ENCODE measurements at places on chromosomes 3 and 15.

GRCh38 chr15:39317225-39317624 is 263.7 kb upstream of the THBS1 start:
- DNase-seq: no peak

GRCh38 chr15:41773332-41773728 is 954 bp upstream of the MAPKBP1 start:
- no peak for DNase-seq

DNA sequence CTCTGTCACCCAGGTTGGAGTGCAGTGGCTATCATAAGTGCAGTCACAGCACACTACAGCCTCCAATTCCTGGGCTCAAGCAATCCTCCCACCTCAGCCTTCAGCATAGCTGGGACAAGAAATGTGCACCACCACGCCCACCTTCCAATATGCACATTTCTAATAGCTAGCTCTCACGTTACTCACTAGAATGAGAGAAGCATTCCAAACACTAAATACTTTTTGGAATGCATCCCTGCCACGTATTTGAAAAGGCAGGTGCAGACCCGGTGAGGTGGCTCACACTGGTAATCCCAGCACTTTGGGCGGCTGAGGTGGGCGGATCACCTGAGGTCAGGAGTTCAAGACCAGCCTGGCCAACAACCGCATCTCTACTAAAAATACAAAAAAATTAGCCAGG is 7.6 kb upstream of the TCF12 start:
- no peak for DNase-seq

- no peak for DNase-seq
Observed at GRCh38 chr3:126355777-126356372, 1.3 kb downstream of the KLF15 start.

- no peak for DNase-seq
Observed at GRCh38 chr3:16715281-16715680, 110.1 kb upstream of the DAZL start.

- no peak for DNase-seq
Observed at GRCh38 chr3:101117465-101117864, 124.2 kb upstream of the ABI3BP start.

- DNase-seq: no peak
Observed at GRCh38 chr3:112463250-112463649, 36.0 kb downstream of the BTLA start.

DNA sequence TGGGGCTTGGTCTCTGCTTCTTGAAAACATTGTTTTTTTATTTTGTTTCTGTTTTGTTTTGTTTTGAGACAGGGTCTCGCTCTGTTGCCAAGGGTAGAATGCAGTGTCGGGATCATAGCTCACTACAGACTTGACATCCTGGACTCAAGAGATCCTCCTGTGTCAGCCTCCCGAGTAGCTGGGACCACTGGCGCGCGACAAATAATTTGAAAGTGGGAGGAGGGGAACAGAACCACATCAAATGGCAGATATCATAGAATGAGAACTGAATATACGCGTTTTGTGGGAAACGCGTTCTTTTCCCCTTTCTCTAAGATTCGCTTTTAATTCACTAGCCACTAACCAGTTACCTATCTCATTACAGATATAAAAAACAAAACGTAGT is 641 bp upstream of the VPS13C start:
- DNase-seq: no peak

- DNase-seq: no peak
Observed at GRCh38 chr3:124881976-124882697, 5.0 kb downstream of the ITGB5 start.

DNA sequence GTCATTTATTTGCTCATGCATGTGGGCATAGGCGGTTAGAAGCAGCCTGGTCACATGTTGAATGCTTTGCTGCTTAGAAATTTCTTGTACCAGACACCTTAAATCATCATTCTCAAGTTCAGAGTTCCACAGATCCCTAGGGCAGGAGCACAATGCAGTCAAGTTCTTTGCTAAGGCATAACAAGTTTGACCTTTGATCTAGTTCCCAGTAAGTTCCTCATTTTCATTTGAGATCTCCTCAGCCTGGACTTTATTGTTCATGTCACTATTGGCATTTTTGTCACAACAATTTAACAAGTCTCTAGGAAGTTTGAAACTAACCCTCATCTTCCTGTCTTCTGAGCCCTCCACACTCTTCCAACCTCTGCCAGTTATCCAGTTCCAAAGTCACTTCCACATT is 22.8 kb downstream of the HGD start:
- no peak for DNase-seq

DNA sequence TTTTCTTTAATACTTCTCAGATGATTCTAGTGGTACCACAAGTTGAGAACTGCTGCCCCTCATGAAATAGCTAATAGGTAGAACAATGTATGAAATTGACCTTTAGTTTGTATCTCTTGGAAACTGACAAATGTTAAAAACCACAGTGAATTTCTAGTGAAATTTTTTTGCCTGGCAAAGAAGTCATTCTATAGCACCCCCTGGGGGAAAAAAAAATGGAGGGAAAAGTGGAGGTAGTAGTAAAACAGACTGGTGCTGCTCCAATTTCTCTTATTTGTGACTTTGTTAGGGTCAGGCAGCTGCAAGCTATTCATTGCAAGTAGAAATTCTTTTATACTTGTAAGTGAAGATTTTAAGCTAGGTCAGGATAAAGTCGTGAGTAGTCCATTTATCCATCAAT is 605.0 kb downstream of the NLGN1 start:
- no peak for DNase-seq

DNA sequence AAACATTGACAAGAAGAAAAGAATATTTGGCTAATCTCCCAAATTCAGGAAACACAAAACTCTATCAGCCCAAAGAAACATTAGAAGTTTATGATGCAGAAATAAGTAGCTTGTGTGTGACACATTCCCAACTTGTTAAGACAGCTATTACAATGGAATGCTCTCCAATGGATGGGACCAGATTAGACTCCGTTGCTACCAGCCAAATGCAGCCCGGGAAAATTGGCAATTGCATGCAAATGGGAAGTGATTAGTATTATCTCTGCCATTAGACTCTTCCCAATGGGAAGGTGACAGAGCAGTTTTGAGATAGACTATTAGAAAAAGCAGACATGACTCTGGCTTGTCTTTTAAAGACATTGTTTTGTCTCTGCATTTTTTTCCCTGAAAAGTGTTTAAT is 37.4 kb upstream of the KCNMB2 start:
- DNase-seq: no peak

- no peak for DNase-seq
Observed at GRCh38 chr3:12624056-12624455, 39.9 kb downstream of the RAF1 start.

GRCh38 chr3:48241796-48242455 is 1.0 kb downstream of the ZNF589 start:
- DNase-seq: no peak

- DNase-seq: no peak
Observed at GRCh38 chr15:68508485-68509189, 70.2 kb upstream of the CORO2B start.

- no peak for DNase-seq
Observed at GRCh38 chr3:15467227-15468181, 40.1 kb downstream of the EAF1 start.

DNA sequence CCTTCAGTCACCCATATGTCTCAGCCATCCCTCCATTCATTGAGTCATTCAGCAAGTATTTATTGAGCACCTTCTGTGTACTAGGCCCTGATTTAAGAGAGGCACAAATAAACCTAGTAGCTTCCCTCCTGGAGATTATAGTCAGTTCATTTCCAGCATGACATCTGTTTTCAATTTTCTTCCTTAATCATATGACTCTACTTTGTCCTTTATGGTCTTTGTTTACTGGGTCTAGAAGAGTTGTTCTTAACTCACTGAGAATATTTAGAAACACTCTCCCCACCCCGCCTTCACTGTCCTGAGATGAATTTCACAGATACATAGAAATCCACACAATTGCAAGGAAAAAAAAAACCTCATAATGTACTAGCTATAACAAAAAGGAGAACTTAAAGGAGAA is 44.8 kb upstream of the ADAMTS9 start:
- DNase-seq: no peak

DNA sequence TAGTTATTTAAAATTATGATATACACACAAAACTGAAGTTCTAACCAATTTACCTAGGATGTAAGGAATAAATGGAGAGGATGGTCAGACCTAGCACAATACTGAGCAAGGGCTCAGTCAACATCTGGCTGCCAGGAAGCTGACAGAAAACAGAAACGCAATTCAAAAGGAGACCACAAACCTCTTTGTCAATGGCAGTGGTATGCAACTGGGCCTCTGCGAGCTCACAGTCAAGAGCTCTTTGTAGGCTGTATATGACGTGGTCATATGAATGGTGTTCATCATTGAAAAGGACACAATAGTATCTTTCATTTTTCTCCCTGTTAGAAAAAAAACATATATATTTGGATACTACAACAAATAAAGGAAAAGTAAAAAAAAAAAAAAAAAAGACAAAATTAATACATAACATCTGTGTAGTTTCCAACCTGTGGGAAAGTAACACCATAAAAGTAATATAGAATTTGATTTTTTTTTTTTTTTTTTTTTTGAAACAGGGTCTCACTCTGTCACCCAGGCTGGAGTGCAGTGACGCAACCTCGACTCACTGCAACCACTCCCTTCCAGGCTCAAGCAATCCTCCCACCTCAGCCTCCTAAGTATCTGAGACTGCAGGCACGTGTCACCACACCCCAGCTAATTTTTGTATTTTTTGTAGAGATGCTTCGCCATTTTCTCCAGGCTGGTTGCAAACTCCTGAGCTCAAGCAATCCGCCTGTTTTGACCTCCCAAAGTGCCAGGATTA is 37.9 kb downstream of the UBR1 start:
- DNase-seq: no peak

DNA sequence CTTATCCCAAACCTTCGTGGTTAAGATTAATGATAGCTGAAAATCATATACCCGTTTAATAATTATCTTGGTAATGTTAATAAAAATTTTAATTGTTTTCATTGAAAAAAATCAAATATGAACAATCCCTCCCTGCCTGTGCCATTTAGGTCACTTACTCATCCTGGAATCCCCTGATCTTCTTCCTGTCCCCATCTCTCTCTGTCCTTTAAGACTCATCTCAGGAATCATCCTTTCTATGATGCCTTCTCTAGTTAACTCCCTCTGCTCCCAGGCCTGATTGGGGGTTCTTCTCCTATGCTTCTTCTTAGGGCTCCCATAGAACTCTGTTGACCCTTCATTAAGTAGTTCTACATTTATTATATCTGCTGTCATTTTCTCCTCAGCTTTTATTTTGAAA is 91.6 kb downstream of the MBNL1 start:
- no peak for DNase-seq

DNA sequence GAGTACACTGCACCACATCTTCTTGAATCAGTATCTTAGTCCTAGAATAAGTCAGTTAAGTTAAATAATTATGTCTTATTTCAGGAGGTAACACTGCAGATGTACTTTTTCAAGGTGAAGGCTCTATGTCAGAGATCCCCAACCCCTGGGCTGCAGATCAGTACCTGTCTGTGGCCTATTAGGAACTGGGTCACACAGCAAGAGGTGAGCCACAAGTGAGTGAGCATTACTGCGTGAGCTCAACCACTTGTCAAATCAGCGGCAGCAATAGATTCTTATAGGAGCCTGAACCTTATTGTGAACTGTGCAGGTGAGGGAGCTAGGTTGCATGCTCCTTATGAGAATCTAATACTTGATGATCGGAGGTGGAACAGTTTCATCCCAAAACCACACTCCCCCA is 851.9 kb upstream of the ALCAM start:
- DNase-seq: no peak

- no peak for DNase-seq
Observed at GRCh38 chr3:113211330-113212149, at the start of gene BOC. TSS of gene BOC (plus strand) at chr3:113211557. CDS start at chr3:113249803, 38,246 bp downstream.

DNA sequence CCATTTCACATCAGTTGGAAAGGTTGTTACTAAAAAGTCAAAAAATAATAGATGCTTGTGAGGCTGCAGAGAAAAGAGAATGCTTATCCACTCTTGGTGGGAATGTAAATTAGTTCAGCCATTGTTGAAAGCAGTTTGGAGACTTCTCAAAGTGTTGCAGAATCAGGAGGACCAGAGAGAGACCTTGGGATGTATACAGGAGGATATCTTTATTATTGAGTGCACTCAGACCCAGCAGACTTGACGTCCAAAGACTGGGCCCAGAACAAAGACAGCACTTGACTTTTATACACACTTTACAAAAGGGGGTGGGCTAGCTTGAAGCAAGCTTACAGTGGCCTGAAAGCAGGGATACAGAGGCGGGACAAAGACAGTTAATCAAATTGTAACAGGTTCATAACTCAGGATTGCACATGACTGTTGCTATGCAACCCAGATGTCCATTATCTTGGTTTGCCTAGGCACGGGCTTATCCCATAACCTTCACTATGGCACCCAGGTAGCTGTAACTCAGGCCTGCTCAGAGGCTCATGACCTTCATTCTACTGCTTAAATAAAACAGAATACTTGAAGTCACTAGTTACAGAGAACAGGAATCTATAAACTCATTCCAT is 127.7 kb downstream of the SPATA16 start:
- DNase-seq: no peak

DNA sequence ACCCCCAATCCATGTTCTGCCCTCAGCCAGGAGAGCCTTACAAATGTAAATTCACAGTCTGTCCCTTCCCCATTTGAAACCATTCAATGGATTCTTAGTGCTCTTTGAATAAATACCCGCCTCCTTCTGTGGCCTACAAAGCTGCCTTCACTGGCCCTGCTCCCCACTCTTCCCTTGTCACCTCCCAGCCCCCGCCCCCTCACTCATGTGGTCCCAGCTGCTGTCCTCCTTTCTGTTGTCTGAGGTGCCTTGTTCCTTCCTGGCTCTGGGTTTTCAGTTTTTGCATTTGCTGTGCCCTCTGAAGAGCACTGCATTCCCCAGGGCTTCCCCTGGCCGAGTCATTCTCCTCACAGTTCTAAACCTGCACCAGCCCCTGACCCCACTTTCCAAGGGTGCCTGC is 3.2 kb downstream of the EFCAB12 start:
- DNase-seq: no peak

DNA sequence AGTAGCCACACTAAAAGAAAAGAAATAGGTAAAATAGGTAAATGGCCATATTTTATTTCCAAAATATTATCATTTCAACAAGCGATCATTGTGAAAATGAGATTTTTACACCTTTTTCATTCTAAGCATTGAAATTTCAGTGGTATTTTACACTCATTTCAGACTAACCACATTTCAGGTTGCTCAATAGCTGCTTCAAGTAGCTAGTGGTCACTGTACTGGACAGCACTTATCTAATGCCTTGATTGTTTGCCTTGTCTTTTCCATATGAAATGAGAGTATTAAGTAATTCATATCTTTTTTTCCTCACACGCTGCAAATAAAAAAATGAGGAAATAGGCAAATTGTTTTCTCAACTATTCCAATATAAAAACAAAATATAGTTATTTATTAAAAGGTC is 332.8 kb downstream of the NLGN1 start:
- no peak for DNase-seq

DNA sequence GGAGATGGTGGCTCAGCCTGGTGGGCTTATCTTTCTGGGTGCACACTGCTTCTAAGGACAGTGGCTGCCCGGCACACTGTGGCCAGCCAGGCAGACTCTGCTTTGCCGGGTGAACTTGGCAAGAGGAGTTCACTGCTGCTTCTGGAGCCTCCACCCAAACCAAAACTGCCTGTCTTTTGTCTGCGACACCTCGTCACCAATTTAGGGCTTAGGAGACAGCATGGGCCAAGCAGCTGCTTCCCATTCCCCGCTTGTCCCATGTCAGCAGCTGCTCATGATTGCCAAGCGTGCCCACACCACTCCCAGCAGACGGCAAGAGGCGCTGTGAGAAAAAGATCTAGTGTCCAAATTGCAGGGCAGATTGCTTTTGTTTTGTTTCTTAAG is 57.3 kb downstream of the LSM3 start:
- no peak for DNase-seq
